ENCODE measurements at places on chromosomes 11 and 22. TPM values are rescaled to one million over a fixed set of nuclear protein-coding genes. Genes with fewer than 3 reads are reported as not detected.

DNA sequence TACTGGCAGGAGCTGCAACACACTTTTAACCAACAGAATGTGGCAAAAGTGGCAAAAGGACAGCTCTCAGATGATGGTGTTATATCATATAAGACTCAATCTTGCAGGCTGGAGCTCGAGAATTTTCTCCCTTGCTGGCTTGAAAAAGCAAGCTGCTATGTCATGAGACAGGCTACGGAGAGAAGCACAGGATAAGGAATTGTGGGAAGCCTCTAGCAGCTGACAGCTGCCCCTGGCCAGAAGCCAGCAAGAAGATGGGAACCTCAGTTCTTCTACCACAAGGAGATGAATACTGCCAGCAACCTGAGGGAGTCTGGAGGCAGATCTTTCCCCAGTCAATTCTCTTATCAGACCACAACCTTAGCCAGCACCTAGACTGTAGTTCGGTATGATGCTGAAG, 24.6 kb downstream of the FXYD6 start:
- DNase-seq, result no peak

GRCh38 chr11:46026606-46027293, 94.5 kb downstream of the PHF21A start:
- no peak for DNase-seq

DNA sequence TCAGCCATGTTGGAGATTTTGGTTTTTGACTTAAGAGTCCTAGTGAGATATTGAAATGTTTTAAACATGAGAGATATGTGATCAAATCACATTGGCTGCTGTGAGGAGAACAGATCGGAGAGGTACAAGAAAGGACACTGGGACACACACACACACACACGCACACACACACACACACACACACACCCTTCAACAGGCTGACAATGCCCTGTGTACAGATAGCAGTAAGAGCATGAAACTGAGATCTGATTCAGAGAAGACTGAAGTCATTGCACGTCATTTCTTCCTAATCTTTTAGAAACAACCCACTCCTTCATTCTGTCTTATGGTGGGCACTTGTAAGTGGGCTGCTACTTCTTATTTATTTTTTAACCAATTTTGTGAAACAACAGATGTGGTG, 200.5 kb upstream of the E2F8 start:
- no peak for DNase-seq

GRCh38 chr11:47852053-47852452, 3.9 kb upstream of the NUP160 start:
- no peak for DNase-seq

GRCh38 chr11:119381181-119381988, at the start of gene USP2:
Gene USP2, minus strand, starts transcription at chr11:119381690. Its CDS starts 8,210 bp downstream, at chr11:119373480.
- peak; percentile 98 for DNase-seq

GRCh38 chr22:35417606-35418005, 17.7 kb downstream of the MCM5 start:
- no peak for DNase-seq

GRCh38 chr22:37184380-37184755, 3.7 kb downstream of the C1QTNF6 start:
- no peak for DNase-seq

- DNase-seq, result no peak
Measured at GRCh38 chr11:47139878-47140277, 36.8 kb downstream of the ARFGAP2 start.

GRCh38 chr11:47306484-47306844, 36.5 kb downstream of the MADD start:
- DNase-seq, result no peak

- DNase-seq, result peak; percentile 55
Measured at GRCh38 chr11:35330156-35330889, 89.0 kb downstream of the SLC1A2 start.

DNA sequence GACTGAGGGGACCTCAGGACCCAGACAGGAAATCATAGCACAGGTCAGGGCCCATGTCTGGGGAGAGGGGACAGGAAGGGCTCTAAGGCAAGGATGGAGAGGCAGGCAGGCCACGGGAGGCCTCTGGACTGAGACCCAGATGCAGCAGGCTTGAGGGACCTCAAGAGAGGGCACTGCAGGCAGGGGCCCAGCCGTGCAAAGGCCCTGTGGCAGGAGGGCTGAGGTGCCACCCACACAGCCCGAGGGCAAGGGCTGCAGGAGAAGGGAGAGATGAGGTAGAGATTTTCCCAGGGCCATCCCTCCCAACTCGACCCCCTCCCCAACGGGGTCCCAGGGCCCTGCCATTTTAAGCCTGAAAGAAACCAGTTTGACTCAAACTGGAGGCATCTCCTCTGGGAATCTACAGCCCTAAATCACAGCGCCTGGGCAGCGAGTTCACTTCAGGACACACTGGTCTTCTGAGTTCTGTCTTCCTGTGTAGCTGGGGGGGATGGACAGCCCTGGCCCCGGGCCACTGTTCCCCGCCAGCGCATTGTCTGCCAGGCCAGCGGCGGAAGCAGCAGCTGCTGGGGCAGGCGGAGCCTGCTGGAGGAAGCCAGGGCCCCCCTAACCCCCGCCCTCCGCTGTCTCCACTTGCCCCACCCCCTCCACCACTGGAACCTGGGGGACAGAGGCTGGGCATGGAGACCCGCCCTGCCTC, 20.3 kb upstream of the WNT7B start:
- DNase-seq, result no peak

DNA sequence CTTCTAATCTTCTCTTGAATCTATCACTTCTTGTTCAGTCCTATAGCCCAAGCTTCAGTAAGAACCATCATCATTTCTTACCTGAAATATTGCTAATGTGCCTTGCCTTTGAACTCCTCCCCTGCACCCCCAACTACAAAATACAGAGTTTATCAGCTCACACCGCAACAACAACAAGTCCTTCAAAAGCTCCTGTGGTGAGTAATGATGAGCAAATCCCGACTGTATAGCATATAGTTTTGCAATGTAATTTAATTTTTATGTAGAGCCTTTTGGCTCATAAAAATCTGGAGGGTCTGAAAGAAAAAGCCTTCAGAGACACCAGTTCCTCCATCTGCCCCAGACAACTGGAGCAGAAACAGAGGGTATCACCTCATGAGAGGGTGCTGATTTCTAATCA, 124.7 kb downstream of the ARHGAP32 start:
- no peak for DNase-seq

DNA sequence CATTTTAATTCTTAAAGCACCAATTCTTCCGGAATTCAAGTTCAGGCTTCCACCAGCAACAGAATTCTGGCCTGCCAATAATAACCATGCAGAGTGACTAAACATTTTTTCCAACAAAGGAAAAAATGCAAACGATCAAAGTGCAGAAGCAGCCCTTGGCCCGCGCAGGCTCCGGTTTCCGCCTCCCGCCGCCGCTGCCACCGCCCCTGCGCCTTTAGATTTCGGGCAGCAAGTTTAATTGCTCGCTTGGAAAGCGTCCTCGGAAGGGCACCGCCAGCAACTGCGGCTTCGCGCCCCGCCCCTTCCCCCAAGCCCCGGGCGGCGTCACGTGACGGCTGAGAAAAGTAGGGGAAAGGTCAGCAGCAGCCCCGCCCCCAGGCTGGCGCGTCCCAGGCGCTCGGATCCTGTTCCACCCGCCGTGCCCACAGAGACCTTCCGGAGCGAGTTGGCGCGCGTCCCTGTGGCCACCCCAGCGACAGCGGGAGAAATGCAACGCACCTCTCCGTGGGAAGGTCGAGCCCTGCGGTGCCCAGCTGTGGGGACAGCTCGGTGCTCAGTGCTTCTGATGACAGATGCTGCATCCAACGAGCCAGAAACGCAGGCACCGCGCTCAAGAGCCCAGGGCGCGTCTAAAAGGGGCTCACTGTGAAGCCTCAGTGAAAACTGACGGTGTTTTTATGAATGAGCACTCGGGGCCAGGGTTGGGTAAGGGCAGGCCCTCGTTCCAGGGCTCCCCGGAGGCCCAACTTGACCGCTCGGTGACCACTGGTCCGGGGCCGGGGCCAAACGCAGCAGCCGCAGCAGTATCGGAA, 2.5 kb downstream of the CPT1A start:
- DNase-seq, result peak; percentile 98

DNA sequence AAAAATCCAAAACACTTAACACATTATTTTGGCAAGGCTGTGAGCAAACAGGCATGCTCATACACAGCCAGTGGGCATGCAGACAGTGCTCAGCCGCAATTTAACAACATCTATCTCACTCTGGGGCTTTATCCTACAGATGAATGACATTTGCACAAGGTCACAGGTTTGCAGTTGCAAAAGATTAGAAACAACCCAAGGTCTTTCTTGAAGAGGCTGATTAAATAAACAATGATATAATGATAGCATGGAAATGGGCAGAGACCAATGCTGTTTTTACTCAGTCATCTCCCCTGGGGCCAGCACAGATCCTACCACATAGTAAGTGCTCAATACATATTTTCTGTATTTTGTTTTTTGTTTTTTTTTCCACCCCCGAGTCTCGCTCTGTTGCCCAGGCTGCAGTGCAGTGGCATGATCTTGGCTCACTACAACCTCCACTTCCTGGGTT, 9.4 kb downstream of the A4GALT start:
- no peak for DNase-seq

DNA sequence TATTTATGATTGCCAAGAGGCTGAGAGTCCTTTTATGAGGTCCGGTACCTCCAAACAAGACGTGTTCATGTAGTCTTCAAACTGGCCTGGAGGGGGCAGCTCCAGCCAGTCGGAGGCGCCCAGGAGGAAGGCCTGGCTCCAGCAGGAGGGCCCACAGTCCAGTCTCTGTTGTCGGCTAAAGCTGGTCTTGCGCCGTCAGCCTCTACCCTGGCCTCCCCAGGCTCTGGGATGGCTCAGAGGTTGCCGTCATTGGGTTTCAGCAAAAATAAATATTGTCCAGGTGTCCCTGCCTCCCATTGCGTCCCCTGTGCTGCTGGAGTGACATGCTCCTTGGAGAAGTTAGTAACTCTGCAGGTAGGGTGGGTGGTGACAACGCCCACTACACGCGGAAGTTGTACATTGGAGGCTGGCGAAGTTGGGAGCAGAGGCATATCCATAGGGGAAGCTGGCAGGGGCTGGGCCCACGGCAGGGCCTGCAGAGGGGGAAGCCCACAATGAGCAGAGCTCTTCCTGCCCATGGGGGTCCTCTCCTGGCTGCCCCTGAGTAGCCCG, 1.0 kb upstream of the SLC25A1 start:
- peak; percentile 92 for DNase-seq

DNA sequence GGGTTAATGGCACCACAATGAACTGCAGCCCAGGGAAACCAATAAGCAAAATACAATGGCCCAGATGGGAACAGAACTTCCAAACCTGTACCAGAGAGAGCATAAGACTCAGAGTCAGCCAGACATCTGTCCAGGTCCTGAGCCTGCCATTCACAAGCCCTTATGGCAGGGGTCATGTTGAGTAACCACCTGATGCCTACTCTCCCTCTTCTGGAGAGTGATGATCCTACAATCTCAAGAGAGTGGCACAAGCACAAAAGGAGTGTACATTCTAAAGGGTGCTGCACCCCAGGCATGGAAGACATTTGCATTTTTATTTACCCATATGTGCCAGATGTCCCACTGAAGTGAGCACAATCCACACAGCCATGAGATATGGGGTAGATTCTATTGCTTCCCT, 10.6 kb downstream of the TENM4 start:
- DNase-seq, result no peak

GRCh38 chr11:61541598-61541997, 33.0 kb downstream of the LRRC10B start:
- DNase-seq, result peak; percentile 83

GRCh38 chr11:45208135-45208534, 61.7 kb downstream of the PRDM11 start:
- no peak for DNase-seq

DNA sequence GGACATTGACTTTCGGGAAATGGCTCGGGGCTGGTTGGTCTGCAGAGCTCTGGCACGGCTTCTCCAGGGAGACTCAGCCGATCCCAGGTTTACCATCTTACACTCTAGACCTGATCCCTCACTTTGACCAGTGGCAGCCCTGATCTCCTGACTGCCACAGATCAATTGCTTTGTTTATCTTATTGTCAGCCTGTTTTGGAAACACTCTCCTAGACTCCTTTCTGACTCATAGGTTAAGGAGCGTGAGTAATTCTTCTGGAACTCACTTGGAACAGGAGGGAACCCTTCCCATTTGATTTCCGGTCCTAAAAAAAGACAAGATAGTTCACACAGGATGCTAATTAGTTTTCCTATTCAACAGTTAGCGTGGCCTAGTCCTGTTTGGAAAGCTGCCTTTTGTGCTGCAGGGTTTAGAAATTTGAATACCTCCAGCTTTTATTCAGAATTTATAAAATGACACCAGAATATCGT, 16.0 kb upstream of the BMAL1 start:
- DNase-seq, result peak; percentile 47

GRCh38 chr11:69915501-69916250, 96.5 kb upstream of the FGF3 start:
- peak; percentile 97 for DNase-seq

- no peak for DNase-seq
Measured at GRCh38 chr11:43222215-43222614, 89.6 kb upstream of the API5 start.

DNA sequence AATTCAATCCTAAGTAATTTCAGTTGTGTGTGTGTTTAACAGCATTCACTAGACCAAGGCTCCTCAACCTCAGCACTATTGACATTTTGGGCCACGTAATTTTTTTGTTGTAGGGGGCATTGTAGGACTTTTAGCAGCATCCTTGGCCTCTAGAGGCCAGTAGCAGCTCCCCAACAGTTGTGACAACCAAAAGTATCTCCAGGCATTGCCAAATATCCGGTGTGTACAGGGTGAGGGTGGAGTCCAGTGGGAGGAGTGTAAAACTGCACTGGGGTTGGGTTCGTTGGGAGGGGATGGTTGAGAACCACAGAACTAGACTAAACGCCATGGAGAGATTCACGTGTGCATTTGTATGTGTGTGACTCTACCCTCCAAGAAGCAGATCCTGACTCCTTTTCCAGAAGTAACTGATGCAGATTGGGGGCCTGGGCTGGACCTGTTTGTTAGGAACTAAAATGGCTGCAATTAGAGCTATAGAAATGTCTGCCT, 5.9 kb upstream of the PHF21A start:
- DNase-seq, result no peak

DNA sequence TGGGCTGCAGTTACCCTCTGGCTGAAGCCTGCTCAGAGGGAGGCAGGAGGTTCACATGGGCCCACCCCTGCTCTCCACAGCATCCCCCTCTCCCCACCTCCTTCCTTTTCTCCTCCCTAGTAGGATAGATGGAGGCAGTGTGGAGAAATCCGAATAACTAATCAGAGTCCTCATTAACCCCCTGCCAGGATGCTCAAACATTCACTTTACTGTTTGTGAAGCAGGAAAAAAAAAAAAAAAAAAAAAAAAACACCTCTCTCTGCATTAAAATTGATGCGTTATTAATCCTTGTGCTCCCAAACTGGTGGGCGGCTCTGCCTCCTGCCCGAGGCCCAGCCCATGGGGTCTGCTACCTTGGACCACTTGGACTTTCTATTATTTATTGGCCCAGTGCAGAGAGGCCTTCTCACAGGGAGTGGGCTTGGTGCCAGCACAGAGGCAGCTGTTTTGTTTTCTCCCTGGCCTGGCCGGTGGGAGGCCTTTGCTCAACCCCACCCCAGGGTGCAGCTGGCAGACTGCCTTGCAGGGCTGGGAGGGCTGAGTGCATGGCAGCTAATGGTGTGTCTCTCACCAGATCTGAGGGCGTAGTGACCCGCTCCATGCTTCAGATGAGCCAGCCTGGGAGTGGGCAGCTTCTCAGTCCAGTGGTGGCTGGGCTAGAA, 150.7 kb downstream of the PKNOX2 start:
- no peak for DNase-seq

The LRRC56 gene
- total RNA-seq, result 3.0 TPM

The PRDM10 gene
- total RNA-seq, result 19.7 TPM

The SYT7 gene
- 3.4 TPM for total RNA-seq

The PHETA2 gene
- 8.0 TPM for total RNA-seq

The CASP5 gene
- total RNA-seq, result not detected

The GAS2L1 gene
- total RNA-seq, result 24.9 TPM

The WBP2NL gene
- not detected for total RNA-seq

The GSTT2 gene
- not detected for total RNA-seq

The ACTN3 gene
- total RNA-seq, result 5.3 TPM

All from endodermal cell (in vitro differentiated cells).